Epithelial cell of prostate (primary cell): ENCODE measurements at places on chromosomes 6 and 20.

DNA sequence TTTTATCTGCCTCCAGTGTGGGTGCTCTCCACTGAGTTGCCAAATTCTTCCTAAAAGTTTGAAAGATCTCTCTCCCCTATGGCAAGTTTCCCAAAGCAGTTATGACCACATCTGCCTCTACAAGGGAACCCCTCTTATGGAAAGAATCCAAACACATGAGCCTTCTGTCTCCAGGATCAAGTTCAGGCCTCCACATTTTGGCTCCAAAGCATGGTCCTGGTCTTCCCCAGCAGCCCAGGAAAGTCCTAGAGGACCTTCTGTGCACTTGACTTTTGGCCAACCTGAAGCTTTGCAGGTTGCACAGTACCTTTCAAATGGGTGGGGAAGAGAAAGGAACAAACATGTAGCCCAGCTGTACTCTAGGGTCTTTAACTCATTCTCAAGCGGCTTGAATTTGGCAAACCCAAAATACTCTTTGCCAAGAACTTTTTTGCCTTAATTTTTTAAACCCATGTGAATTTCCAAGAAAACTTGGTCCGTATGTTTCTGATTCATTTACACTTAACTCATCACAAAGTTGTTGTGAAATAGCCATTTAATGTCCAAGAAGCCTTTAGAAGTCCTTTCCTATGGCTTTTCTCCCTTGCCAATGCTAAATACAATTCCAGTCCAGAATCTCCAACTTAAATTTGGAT lies 240.1 kb upstream of the TBX18 start:
- no peak for DNase-seq

DNA sequence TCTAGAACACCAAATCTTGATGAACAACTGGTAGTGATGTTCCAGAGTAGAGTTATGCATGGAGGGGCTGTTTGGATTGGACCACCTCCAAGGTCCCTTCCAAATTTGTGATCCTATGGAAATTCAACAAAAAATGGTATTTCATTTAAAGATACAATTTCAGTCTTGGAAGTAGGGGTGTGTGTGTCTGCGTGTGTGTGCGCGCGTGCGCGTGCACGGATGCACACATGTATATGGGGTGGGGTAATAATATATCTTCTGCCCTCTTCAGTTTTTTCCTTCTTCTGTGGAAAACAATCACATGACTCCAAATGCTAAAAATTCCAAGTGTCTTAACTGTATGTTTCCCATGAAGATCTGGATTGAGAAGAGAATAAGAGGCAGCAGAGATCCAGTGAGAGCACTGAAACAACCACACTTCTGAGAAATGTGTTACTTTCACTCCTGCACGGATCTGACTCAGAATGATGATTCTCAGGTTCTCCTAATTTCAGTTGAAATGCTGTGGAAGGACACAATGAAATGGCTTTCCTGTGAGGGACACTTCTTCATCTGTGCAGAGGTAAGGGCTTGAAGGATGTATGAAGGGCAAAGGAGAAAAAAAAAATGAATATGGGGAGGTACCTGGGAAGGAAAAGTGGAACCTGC lies 10.6 kb upstream of the IL17F start:
- no peak for DNase-seq

GRCh38 chr20:22288957-22289356 lies 295.4 kb downstream of the FOXA2 start:
- peak; percentile 54 for DNase-seq

- DNase-seq, result no peak
Measured at GRCh38 chr6:141321493-141322347, 811.0 kb upstream of the GJE1 start.

DNA sequence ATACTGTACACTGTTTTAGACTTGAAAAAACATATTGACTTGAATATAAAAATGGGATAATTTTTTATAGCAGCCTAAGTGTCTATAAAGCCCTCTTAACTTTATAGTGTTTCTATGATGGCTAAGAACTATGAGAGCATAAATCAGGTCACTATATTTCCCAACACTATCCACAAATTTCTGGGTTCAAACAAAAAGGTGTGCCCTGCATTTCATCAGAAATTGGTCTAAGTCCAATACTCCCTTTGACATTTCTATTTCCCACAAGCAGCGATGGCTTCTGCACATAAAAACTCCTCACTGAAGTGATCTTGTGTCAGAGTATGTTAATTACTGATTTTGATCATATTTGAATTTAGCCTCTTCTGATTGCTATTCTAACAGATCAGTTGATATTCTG lies 143.9 kb downstream of the WDR27 start:
- DNase-seq, result no peak

DNA sequence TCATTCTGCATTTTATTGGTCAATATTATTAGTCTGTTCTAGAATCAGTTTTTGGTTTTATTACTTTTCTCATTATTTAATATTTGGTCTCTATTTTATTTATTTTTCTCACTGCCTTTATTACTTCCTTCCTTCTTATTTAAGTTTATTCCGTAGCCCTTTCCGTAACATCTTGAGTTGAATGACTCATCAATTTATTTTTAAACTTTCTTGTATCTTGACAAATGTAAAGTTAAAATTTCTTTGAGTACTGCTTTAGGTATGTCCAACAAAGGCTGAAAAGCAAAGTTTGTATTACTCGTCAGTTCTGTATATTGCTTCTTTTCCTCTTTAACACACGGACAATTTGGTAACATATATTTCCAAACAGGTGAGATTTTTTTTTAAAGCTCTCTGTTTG lies 192.0 kb downstream of the CD109 start:
- DNase-seq, result no peak

DNA sequence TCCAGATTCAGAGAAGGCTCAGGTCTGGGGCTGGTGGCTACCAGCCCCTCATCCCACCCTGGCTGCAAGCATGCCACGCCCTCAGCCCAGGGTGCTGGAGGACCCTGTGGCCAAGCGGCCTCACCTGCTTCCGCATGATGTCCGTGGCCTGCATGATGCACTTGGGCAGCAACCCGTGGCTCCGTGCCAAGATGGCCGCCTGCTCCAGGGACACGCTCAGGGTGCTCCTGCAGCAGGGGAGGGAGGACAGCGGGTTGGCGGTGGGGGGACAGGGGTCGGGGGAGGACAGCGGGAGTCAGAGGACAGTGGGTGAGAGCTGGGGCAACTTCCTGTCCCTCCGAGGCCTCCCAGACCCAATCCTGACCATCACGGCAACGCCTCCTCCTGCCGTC lies 200.1 kb downstream of the PREX1 start:
- DNase-seq, result no peak

DNA sequence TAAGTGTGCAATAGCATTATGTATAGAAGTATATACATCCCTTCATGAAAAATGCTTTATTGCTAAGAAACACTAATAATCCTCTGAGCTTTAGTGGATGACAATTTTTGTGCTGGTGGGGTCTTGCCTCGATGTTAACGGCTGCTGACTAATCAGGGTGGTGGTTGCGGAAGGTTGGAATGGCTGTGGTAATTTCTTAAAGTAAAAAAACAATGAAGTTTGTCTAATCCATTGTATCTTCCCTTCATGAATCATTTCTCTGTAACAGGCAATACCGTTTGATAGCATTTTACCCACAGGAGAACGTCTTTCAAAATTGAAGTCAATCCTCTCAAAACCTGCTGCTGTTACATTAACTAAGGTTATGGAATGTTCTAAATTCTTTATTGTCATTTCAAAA lies 816.5 kb upstream of the GJE1 start:
- DNase-seq, result no peak

DNA sequence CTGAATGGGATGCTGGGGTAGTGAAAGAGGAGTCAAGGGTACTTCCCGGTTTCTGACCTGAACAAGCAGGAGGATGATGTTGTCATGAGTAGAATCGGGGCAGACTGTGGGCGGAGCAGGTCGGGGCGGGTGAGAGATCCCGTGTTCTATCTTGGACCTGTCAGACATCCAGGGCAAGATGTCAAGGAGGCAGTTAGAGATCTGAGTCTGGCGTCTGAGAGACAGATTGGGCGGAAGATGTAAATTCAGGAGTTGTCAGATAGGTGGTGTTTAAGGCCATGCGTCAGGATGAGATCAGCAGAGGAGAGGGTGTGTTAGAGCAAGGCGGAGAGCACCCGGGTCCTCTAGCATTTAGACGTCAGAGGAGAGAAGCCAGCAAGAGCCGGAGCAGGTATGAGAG lies 115.5 kb downstream of the DLGAP4 start:
- no peak for DNase-seq

DNA sequence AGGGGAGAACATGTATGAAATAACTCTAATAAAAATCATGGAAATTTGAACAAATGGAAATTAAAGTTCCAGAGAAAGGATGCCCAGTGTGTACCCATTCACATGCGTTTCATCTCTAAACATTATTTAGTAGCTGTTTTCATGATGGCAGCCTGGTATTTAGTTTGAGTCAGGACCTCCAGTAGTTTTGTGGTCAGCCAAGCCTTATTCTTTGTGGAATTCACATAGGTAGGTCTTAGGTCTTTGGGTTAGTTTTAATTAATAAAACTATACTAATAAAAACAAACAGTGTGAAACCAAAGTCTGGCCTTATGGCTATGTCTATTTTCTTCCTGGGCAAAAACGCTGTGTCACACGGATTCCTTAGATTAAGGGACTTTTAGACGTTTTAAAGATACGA lies 137.8 kb downstream of the FOXC1 start:
- DNase-seq, result no peak

DNA sequence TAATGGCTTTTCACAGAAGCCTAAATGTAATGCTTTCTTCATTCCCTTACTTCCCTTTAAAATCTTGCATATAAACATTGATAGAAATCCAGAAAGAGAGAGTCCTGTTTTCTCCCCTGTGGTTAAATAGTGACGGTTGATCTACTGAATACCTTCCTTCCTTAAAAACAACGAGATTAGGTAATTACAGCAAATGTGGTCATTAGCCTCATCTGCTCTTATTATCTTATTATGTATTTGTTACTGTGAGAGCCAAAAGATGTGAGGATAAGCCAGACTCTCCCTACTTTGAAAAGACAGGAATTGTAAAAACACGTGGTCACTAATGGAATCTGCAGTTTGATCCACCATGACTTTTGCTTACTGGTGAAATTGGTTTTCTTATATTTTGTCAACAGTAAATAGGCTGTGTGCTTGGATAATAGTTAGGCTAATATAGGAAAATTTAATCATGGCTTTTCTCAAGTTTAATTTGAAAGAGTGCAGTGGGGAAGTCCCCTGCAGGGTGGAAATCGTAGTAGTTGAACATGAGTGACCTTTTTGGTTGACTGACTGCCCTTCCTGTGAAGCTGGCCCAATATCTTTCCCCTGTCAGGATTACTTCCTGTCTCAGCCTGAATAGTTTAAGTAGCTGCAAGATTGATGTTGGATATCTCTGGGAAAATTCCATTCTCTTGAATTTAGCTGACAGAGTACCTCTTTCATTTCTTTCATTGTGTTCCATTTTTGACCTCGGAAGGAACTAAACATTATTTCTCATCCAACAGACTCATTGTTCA lies 62.8 kb downstream of the JARID2 start:
- DNase-seq, result no peak

DNA sequence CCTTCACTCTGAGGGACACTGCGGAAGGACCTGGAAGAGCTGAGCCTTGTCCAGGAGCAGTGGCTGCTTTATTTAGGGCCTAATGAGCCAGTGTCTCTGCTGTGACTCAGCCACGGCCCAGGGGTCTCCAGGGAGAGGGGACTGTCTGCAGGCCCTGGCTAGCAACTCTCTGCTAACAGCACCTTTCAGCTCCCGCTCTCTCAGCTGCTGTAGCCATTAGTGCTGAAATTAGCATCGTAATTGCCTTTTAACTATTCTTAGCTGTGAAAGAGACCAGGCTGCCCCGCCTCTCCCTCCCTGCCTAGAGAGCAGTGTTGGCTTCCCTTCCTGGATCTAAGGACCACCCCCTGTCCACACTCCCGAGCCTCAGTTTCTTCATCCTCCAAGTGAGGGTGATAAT lies 53.1 kb upstream of the SLC32A1 start:
- no peak for DNase-seq

DNA sequence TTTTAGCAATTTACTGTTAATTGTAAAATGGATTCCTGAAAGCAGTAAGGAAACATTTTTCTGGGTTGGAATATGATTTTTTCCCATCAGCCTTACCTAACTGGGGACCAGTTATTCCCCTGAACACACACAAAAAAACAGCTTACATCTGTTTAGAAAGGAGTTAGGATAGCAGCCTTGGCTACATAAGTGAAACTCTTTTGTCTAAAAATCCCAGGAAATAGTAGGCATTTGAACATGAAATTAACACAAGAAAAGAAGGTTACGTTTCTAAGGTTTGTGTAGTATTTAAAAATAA lies 696.2 kb upstream of the MARCKS start:
- no peak for DNase-seq

- DNase-seq, result no peak
Measured at GRCh38 chr20:36856691-36857635, 19.0 kb upstream of the TLDC2 start.

DNA sequence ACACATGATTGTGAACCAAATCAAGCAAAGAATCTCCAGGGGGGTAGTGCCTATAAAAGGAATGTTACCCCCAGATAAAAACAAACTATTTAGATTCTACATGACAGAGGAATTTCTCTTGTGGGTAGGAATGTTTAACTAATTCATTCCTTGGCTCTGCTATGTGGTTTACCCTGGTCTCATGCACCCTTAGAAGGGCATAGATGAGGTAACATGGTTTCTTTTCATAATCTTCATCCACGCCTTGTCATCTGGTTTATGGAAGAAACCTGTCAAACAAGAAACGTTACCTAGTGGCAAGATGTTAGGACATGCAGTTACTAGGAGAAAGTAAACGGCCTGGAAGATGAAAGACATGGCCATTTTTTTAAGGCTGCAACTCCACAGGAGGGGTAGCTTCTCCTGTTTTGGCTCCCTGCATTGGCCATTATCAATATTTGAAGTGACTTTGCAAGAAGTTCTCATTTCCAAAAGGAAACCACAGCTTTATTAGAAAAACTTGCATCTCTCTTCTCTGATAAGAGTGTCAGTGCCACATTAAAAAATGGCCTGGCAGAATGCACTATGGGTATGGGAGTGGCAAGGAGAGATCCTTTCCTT lies 45.5 kb downstream of the STX11 start:
- peak; percentile 90 for DNase-seq

- no peak for DNase-seq
Measured at GRCh38 chr6:158284007-158284875, 28.0 kb upstream of the TULP4 start.

DNA sequence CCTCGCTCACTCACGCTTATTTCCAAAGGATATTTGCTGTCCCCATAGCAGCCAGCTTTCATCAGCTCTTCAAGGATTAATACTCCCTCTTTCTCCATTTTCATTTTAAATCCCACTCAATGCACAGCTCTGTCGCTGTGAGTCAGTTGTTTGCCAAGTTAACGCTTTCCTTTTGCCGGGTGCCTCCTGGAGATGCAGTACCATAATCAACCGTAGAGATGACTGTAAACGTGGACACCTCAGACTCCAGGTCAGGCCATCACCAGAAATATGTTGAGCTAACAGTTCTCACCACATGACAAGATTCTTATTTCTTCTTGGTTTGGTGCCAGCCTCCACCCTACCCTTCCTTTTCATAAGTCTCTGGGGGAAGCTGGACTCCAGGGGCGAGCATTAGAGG lies 66.6 kb upstream of the TAB2 start:
- no peak for DNase-seq
